ENCODE measurements at places on chromosomes 6 and 20.

DNA sequence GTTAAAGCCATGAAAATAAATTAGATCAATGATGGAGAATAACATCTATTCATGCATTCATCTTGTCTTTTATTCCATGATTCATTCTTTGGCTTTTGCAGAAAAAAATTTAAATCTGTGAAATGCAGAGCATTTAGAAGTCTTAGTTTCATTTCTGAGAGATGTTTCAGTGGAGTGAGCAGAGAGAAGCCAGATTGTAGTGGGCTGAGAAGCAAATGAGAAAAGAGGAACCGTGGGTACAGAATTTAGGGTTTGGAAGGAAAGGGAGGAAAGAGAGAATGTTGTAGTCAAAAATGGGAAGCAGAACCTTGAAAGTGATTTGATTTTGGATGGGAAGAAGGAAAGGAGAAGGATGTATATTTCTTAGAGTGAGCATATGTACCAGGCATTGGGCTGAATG lies 260.3 kb upstream of the MAN1A1 start:
- no peak for DNase-seq

DNA sequence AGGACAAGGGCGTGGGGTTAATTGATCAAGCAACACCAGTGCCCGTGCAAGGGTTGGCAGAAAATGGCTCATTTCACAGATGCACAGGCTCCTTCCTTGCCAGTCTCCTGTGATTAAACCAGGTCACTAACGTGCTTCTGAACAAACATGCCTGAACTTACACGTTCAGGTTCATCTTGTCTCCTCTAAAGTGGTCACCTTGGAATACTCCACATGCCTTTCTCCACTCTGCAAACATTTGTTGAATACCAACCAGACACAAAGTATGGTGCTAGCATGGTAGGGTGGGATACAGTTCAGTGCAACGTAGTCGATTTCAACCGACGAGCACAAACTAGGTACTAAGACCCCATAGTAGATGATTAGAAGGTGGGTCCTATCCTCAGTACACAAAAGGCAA lies 72.6 kb upstream of the PTPRT start:
- DNase-seq = no peak

- DNase-seq = no peak
Observed at GRCh38 chr6:42996513-42996912, 12.1 kb downstream of the PPP2R5D start.

GRCh38 chr20:48657426-48658197 lies 170.2 kb downstream of the PREX1 start:
- DNase-seq = peak; percentile 37

DNA sequence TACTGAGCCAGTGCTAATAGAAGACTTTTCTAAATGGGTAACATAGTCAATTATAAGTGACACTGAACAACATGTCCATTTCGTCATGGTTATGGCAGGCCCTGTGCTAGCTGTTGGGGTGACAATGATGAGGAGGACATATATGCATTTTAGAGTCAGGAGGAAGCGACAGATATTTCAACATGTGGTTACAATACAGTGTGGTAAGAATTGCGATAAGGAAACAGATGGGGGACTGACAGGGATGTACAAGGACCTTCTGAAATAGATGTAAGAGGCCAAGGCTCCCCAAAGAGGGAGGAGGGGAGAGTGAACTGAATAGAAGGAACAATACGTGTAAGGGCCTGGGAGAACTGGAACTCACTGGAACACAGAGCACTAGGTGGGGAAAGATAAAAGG lies 11.7 kb downstream of the MMP24 start:
- no peak for DNase-seq

DNA sequence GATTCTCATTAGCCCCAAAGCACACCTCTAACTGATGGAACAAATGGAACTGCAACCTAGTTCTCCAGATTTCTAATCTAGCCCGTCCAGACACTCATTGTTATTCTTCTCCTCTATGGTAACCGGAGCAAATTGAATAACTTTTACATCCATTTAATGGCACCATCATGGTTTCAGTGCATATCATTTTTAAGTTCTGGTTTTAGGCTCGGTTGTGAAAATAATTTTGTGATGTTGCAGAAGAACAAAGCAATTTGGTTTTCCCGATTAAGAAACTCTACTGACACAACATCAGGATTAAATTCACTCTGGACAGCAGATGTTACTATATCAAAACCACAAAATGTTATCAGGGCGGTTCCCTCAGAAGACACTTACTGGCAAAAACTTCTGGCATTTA lies 42.5 kb upstream of the HBS1L start:
- no peak for DNase-seq

- no peak for DNase-seq
Observed at GRCh38 chr6:125170376-125170775, 16.8 kb downstream of the TPD52L1 start.

- no peak for DNase-seq
Observed at GRCh38 chr6:157089258-157089657, 234.1 kb downstream of the TMEM242 start.

DNA sequence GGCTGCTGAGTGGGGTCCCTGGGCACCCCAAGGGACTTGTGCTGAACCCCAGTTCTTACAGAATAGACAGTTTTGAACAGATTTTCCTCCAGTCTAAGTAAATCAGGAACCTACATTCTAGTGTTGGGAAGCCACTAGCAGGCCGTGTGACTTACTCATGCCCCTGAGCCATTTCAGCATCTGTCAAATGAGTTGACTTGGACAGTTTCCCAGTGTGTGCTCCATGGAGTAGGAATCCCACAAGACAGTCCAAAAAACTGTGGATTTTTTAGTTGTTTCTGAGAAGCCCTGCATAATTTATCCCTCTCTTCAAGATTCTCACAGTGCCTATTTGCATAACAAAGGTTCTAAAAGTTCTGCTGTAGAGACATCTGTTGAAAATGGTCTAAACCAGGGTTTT lies 2.1 kb downstream of the GABRR2 start:
- DNase-seq = no peak

GRCh38 chr6:73234733-73235132 lies 9.4 kb upstream of the KHDC1L start:
- DNase-seq = no peak

GRCh38 chr6:3724451-3725144 lies 26.9 kb downstream of the PXDC1 start:
- no peak for DNase-seq

- no peak for DNase-seq
Observed at GRCh38 chr20:7505835-7506221, 434.4 kb downstream of the HAO1 start.

Measured in stimulated activated CD8-positive, alpha-beta memory T cell treated with anti-CD3 and anti-CD28 coated beads, Interleukin-15, amount 100 ng/mL, for 4 hours (primary cell).